ENCODE measurements at places on chromosomes 2 and 18.

DNA sequence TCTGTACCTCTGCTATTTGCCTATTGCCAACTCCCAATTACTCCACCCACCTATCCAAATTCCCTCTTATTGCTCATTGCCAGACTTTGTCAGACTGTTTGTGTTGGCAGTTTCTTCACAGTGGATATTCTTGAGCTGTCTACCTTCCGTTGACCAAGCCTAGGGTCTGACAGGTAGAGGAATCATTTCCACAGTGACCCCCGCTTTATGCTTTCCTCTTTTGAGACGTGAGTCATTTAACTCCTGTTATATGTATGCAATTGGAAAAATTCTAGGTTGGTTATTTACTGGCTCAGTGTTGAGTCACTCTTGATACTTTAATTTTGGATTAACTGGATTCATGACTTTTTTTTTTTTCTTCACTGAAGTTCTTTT lies 187.7 kb downstream of the IRS1 start:
- no peak for DNase-seq

- no peak for DNase-seq
Observed at GRCh38 chr2:178574789-178575188, 94.5 kb downstream of the PLEKHA3 start.

- DNase-seq = no peak
Observed at GRCh38 chr18:8658858-8659485, 46.4 kb upstream of the MTCL1 start.

- DNase-seq = no peak
Observed at GRCh38 chr18:68229351-68229750, 485.6 kb downstream of the TMX3 start.

GRCh38 chr2:228699888-228700287 lies 518.4 kb upstream of the SPHKAP start:
- DNase-seq = no peak

DNA sequence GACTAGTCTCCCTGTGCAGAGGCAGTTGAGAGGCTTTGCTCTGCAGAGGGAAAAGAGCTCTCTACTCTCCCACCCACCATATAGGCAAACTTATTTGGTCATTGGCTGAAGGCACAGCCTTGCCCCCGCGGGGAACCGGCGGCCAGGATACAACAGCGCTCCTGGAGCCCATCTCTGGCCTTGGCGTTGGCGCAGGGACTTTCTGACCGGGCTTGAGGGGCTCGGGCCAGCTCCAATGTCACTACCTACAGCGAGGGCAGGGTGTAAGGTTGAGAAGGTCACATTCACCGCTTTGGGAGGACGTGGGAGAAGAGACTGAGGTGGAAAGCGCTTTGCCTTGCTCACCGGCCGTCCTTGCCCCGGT lies 2.2 kb downstream of the ONECUT2 start:
- DNase-seq = peak; percentile 13

DNA sequence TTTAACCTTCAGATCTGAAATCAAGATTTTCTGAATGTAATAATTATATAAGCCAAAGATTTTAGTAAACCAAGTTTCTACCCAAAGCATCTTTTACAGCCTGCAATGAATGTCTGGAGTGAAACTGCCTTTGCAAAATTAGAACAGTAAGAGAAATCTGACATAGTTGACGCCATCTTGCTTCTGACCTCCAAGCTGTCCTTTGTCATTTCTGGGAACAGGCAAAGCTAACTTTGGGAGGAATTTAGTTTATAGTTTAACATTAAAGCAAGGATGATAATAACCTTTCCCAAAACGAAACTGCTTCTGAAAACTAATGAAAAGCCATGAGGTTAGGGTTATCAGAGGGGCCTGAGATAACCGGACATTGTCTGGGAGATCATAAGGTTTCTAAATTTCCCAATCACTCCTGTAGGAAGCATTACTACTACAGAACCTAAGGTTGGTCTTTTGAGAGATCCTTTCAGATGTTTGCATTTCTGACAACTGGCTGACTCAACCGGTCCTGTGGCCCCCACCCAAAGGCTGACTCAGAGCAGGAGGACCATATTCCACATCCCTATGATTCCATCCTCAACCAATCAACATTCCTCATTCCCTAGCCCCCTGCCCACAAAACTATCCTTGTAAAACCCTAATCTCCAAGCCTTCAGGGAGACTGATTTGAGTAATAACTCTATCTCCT lies 124.5 kb downstream of the TMEM131 start:
- no peak for DNase-seq

- no peak for DNase-seq
Observed at GRCh38 chr2:71617266-71617665, 163.9 kb downstream of the DYSF start.

- DNase-seq = no peak
Observed at GRCh38 chr2:172968061-172968469, 107.6 kb upstream of the MAP3K20 start.

- DNase-seq = no peak
Observed at GRCh38 chr2:25043241-25043867, 1.5 kb downstream of the EFR3B start.

DNA sequence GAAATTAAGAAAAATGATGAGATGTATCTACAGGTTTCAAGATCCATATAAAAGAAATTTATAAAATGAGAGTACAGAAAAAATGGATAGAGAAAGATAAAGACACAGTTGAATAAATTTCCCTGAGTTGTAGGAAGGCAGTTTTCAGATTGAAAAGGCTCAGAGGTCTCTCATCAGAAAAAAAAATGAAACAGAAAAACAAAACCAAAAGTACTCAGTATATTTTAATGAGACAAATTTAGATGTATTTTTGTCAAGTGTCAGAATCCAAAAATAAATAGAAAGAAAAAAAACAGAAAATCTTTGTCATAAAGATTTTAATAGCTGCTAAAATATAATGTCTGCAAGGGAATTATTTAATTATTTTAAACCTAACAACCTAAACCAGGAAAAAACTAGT lies 520.5 kb downstream of the KCNJ3 start:
- no peak for DNase-seq

- DNase-seq = no peak
Observed at GRCh38 chr2:240872317-240873097, 3.9 kb downstream of the AGXT start.

DNA sequence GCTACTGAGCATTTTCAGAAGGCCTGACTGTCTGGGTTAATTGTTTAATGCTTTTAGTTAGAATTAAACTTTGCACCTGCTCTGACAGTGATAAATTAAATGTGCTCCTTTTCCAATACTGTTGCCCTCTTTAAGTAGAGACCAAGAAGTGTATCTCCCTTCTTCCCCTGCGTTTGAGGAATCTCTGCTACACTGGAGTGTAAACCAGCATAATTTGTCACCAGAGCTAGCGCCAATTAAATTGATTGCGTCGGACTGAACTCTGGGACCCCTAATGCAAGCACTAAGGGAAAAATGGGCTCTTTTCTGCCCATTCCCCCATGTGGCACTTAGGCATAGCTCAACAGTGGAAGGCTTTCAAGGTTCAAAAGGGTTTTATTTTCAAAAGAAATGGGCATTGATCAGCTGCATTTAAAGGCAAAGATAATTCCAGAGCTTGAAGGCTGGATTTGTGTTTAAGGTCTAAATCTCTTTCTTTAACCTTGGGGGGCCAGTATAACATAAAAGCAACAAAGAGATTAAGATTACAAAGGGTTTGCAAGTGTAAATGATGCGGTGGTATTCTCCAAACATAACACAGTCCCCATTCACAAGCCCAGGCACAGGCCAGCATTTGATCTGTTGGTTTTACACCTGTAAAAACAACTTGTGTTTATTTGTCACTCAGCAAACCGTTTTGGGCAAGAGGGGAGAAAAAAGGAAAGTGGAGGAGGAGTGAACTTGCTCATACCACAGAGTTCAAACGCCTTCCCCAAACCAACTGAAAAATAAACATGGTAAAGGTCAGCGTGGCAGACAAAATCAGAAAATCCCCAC lies 427.6 kb downstream of the BCL11A start:
- no peak for DNase-seq

GRCh38 chr18:22170421-22171257 lies 1.2 kb downstream of the GATA6 start:
- DNase-seq = no peak

GRCh38 chr2:73856214-73856613 lies 27.5 kb downstream of the STAMBP start:
- DNase-seq = no peak

- DNase-seq = no peak
Observed at GRCh38 chr2:74515271-74515980, 1.2 kb downstream of the TLX2 start.

- DNase-seq = no peak
Observed at GRCh38 chr2:85662899-85663593, 5.0 kb downstream of the SFTPB start.

DNA sequence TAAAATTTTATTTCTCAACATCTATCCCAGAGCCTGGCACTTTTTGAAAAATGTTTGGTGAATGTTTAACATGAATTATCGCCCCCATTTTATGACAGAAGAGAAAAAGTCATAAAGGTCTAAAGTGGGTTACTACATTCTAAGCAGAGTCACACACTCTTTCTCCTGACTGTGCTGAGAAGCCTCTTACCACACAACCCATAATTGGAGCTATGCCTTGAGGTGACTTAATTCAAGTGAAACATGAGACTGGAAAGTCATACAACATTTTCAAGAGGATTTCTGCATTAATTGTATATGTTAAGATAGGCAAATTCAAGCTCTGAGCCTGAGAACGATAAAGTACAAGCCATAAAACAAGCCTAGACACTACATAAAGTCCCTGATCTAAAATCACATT lies 3.1 kb upstream of the DSEL start:
- DNase-seq = no peak

DNA sequence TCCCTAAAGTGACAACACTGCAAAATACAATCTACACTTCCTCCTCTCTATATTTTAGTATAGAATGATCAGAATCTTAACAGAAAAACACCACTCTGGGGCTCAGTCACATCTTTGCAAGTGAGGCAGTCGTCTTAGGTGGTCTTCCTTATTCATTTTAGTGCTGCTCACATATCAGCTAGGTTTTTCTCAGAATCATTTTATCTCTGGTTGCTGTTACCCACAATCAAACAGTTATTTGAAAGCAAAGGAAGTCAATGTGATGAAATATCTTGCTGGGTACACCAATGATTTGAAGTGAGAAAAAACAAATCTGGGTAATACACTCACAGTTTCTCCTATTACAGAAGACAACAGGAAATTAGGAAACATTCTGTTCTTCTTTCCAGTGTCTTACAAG lies 275.2 kb downstream of the DSEL start:
- no peak for DNase-seq

GRCh38 chr2:43041173-43041591 lies 185.2 kb downstream of the ZFP36L2 start:
- DNase-seq = no peak

DNA sequence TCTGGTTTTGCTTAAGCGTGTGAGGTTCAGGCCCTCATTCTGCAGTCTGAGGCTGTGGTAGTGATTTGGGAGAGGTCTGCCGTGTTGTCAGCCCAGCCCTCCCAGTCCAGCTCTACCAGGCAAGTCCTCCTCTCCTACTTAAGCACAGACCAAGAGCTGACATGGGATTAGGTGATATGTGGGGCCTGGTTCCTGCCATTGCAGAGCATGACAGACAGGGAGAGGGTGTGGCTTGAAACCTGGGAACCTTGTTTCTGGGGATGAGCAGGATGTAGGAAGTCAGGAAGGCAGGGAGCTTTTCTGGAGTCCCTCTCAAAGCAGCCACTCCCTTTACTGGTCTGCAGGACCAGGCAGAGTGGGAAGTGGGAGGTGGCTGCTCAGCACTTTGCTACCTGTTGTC lies 38.6 kb downstream of the PTPRM start:
- no peak for DNase-seq

GRCh38 chr18:56738184-56738583 lies 87.0 kb downstream of the WDR7 start:
- DNase-seq = no peak

DNA sequence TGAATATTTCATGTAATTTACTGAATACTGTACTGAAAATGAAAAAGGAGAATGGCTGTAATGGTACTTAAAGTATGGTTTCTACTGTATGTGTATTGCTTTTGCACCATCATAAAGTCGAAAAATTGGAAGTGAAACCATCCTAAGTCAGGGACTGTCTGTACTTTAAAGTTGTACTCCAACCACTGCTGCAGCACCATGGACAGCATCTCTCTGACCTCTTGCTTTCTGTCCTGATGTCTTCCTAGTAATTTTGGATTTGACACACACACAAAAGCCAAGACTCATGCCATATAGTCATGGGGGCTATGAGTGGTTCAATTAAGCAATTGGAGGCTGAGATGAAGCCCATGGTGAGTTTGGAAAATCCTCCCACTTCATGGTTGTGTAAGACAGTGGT lies 256.3 kb upstream of the PKDCC start:
- DNase-seq = no peak

- no peak for DNase-seq
Observed at GRCh38 chr2:190235101-190235500, 84.5 kb downstream of the HIBCH start.

DNA sequence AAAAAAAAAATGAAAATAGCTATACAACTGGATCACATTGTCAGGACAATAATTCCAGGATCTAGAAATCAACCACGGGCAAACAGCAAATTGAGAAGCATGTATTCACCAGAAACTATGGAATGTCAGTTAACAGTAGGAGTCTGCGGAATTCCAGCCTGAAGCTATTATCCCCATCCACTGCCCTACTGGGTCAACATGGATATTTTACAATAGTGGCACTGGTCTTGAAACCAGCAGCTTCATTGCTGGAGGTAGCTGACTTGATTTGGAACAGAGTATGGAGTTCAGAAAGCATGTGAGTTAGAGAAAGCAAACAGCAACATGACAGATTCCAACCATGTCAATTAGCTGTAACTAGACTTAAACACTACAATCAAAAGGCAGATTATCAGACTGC lies 55.7 kb upstream of the PDE1A start:
- no peak for DNase-seq

GRCh38 chr2:188909036-188909435 lies 65.1 kb upstream of the COL3A1 start:
- DNase-seq = no peak

GRCh38 chr18:79532313-79533007 lies 136.7 kb downstream of the NFATC1 start:
- DNase-seq = no peak

DNA sequence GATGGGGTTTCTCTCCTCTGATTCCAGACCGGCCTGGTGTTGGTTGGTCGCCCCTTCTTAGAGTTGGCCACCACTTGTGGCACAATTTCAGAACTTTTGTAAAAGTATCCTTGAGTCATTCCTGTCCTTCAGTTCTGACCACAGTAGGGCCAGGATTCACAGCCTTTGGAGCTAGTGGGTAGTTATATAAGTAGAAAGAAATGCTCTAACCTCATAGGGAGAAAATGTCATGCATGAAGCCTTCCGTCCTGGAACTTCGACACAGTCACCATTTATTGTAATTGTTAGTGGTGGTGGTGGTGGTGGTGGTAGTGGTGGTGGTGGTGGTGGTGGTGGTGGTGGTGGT lies 65.4 kb downstream of the EPAS1 start:
- DNase-seq = no peak

DNA sequence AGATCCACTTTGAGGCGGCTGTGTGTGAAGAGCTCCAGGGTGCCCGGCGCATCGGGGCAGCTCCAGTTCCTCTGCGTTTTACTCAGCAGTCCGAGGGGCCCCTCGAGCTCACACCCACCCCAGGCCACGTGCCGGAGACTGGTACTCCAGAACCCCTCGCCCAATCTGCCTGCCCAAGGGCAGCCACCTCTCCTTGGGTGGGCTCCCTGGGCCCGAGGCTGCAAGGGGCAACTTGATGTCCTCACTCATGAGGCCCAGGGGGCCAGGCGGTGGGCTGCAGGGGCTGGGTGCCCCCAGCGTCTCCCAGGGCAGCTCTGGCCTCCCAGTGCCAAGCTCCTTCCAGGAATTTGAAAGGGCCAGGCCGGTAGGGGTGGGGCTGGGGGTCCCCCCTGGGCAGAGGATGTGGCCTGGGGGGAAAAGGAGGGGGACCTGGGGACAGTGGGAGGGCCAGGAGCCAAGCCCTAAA lies 16.7 kb downstream of the RAMP1 start:
- DNase-seq = no peak

All from NCI-H2029 treated with DMSO at 0.1 percent for 48 hours (cell line).